ENCODE measurements at places on chromosomes 16 and 17.

- DNase-seq, result no peak
Observed at GRCh38 chr17:49494986-49495841, at the start of gene NGFR. Gene NGFR (plus strand): TSS chr17:49495293. CDS start chr17:49495418, 125 bp downstream.

GRCh38 chr16:85266857-85267256 lies 154.6 kb upstream of the CIBAR2 start:
- no peak for DNase-seq

- no peak for DNase-seq
Observed at GRCh38 chr17:43615330-43616028, 46.2 kb downstream of the MEOX1 start.

DNA sequence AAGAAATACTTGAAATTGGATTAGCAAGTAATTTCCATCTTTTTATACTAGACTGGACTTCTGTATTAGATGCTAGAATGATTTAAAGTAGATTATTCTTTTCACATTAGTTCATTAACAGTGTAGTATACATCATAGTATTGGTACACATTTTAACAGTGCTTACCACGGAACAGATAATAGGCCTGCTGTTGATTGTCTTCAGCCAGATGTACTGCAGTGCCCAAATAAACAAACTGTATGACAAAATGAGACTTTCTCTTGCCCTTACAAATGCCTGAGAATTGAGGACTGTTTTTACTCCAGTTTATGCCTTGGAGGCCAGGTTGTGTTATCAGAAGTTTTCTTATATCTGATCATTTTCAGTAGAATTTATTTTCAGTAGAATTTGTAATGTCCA lies 631 bp downstream of the EVI2A start:
- no peak for DNase-seq

GRCh38 chr16:87581857-87582215 lies 20.5 kb upstream of the JPH3 start:
- peak; percentile 77 for DNase-seq
